ENCODE measurements at places on chromosomes 3 and 15.

DNA sequence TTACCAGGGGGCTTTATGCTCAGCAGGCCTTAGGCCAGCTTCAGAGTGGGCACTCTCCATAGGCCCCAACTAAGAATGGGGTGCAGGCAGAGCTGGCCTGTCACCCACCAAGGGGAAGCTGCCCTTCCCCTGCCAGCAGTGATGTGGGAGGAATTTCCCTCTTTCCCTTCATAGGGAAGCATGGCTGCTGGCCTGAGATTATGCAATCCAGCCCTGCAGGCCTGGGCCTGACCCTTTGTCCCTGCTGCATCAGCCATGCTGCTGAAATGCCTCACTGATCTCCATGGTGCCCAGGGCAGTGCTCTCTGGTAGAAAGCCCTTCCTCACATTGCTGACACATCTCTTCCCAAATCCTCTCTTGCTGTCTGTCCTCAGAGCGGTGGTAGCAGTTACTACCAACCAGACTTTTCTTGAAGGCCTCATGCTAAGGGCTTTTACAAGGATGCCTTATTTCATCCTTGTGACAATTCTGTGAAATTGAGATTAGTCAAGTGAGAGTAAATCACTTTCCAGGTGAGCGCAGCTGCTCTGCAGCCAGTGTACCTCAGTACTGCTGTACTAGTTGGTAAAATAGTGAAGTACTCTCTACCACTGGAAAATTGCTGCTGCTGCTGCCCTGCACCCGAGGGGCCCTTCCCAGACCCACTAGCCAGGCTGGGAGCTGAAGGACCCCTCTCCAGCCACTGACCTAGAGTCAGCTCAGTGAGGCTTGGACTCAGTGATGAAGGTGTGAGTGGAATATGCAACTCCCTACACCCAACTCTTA is 33.8 kb downstream of the MRAS start:
- peaks cover 18% of the 10 kb centered on the region for H3K27me3 ChIP-seq
- H3K4me1 ChIP-seq = no peaks in the 10 kb centered on the region
- H3K4me3 ChIP-seq = no peak overlapping the region
- no peak for DNase-seq

- H3K4me3 ChIP-seq = no peak overlapping the region
- H3K27me3 ChIP-seq = peaks cover 11% of the 10 kb centered on the region
- no peak overlapping the region for H3K27ac ChIP-seq
- H3K36me3 ChIP-seq = no peaks in the 10 kb centered on the region
- H3K4me1 ChIP-seq = no peaks in the 10 kb centered on the region
- no peak for DNase-seq
These were observed 135.8 kb upstream of the RORA start for GRCh38 chr15:61364871-61365270.

- H3K4me1 ChIP-seq = peaks cover 37% of the 10 kb centered on the region
- H3K4me3 ChIP-seq = no peak overlapping the region
- no peak for DNase-seq
- H3K27me3 ChIP-seq = peaks cover 18% of the 10 kb centered on the region
- no peaks in the 10 kb centered on the region for H3K36me3 ChIP-seq
These were observed 56.8 kb downstream of the CMSS1 start for GRCh38 chr3:99874237-99875002.

DNA sequence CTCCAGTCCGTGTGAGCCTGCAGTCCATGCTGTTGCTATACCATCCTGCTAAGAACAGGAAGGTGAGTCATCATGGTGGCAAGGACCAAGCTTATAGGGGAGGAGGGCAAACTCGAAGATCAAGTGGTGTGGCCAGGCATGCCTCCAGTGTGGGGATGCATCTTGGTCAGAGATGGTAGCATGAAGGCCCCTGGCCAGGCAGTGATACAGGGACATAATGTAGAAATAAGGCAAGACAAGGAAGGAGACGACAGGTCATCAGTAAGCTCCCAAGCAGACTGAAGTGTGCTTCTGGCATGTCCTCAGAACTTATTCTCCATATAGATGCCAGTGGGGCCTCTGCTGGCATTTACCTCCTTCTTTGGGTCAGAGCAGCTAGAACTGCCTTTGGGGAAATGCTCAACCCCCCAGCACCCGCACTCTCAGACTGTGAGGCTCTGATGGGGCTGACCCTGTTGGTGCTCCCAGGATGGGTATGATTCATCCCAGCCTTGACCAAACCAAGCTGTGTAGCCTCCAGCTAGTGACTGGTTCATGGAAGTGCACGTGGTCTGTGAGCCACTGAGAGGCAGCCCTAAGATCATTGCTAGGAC is 52.5 kb upstream of the ATP2B2 start:
- DNase-seq = peak; percentile 15
- H3K36me3 ChIP-seq = no peaks in the 10 kb centered on the region
- H3K27me3 ChIP-seq = peaks cover 31% of the 10 kb centered on the region

DNA sequence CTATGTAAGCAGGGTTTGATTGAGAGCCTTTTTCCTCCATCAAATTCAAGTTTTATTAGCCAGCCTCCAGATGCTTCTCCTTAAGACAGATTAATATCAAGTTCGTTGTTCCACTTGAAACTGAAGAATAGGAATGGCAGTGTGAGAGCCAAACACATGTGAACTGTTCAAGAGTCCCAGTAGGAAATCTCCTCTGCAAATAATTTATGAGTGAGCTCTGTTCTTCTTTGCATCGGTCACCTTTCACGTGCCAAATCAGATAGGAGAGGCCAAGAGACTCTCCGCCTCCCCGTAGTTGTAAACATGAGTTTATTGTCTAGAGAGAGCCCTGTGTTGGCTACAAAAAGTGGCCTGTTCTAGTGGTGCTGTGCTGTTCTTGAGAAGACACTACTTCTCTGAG is 372.1 kb upstream of the NR2F2 start:
- no peaks in the 10 kb centered on the region for H3K36me3 ChIP-seq
- no peaks in the 10 kb centered on the region for H3K27me3 ChIP-seq
- H3K27ac ChIP-seq = no peak overlapping the region
- no peak for DNase-seq
- no peak overlapping the region for H3K4me3 ChIP-seq

- peaks cover 80% of the 10 kb centered on the region for H3K36me3 ChIP-seq
- H3K27ac ChIP-seq = no peak overlapping the region
- no peaks in the 10 kb centered on the region for H3K27me3 ChIP-seq
- peak overlapping the region; percentile 41 for H3K4me3 ChIP-seq
- peaks cover 84% of the 10 kb centered on the region for H3K4me1 ChIP-seq
These were observed 6.6 kb downstream of the TIPARP start for GRCh38 chr3:156681002-156681401.

- no peak overlapping the region for H3K4me3 ChIP-seq
- no peak overlapping the region for H3K27ac ChIP-seq
- peaks cover 7% of the 10 kb centered on the region for H3K36me3 ChIP-seq
- H3K4me1 ChIP-seq = no peaks in the 10 kb centered on the region
These were observed 71.5 kb downstream of the ETFA start for GRCh38 chr15:76239786-76240185.

DNA sequence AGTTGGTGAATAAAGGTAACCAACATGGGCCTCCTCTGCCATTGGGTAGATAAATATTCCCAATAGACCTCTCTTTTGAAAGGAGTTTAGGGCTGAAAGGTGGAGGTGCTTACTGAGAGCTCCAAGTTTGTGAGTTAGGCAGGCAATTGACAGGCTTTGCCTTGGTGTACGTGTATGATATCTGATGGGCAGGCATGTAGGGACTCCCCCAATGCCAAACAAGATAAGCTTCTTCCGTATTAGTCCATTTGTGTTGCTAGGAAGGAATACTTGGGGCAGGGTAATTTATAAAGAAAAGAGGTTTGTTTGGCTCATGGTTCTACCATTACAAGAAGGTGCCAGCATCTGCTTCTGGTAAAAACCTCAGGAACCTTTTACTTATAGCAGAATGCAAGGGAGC is 160.7 kb upstream of the EIF1B start:
- no peak overlapping the region for H3K4me3 ChIP-seq
- no peaks in the 10 kb centered on the region for H3K4me1 ChIP-seq
- DNase-seq = no peak
- no peaks in the 10 kb centered on the region for H3K36me3 ChIP-seq

- no peaks in the 10 kb centered on the region for H3K27me3 ChIP-seq
- no peak overlapping the region for H3K27ac ChIP-seq
- H3K36me3 ChIP-seq = no peaks in the 10 kb centered on the region
- DNase-seq = no peak
- H3K4me1 ChIP-seq = no peaks in the 10 kb centered on the region
- H3K4me3 ChIP-seq = no peak overlapping the region
These were observed 244.1 kb upstream of the PDZRN3 start for GRCh38 chr3:73868688-73869315.

GRCh38 chr3:155555479-155556060 is 189.3 kb downstream of the PLCH1 start:
- H3K4me1 ChIP-seq = peaks cover 21% of the 10 kb centered on the region
- H3K27me3 ChIP-seq = no peaks in the 10 kb centered on the region
- no peak overlapping the region for H3K27ac ChIP-seq
- DNase-seq = no peak

DNA sequence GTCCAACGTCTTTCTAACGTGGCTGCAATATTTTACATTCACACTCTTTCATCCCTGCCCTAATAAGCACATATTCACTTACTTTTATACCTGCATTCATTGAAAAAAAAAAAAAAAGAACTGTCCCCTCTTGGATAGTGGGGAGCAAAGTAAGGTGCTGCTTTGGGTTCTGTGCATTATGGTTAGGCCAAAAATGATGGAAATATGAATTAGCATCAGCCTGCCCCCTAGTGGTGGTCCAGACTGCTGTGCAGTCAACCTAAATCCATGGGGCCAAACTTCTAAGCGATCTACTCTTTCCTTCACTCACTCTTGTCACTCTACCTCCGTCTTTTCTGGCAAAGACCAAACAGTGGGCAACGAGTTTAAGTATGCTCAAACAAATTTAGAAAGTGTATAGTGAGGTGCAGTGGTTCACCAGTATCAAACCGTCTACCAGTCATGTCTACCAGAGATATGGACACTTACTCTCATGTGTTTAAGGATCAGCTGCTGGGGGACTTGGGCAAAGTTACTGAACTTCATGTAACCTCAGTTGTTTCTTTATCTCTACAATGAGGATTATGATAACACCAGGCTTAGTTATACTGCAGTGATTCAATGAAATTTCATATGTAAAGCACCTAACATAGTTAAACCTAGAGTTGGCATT is 61.5 kb upstream of the GRM7 start:
- no peak overlapping the region for H3K4me3 ChIP-seq
- H3K4me1 ChIP-seq = no peaks in the 10 kb centered on the region
- DNase-seq = peak; percentile 25
- H3K27ac ChIP-seq = no peak overlapping the region
- H3K36me3 ChIP-seq = no peaks in the 10 kb centered on the region

GRCh38 chr3:178291574-178292370 is 244.5 kb upstream of the KCNMB2 start:
- no peaks in the 10 kb centered on the region for H3K36me3 ChIP-seq
- no peaks in the 10 kb centered on the region for H3K27me3 ChIP-seq
- DNase-seq = no peak
- H3K4me3 ChIP-seq = no peak overlapping the region
- no peaks in the 10 kb centered on the region for H3K4me1 ChIP-seq

DNA sequence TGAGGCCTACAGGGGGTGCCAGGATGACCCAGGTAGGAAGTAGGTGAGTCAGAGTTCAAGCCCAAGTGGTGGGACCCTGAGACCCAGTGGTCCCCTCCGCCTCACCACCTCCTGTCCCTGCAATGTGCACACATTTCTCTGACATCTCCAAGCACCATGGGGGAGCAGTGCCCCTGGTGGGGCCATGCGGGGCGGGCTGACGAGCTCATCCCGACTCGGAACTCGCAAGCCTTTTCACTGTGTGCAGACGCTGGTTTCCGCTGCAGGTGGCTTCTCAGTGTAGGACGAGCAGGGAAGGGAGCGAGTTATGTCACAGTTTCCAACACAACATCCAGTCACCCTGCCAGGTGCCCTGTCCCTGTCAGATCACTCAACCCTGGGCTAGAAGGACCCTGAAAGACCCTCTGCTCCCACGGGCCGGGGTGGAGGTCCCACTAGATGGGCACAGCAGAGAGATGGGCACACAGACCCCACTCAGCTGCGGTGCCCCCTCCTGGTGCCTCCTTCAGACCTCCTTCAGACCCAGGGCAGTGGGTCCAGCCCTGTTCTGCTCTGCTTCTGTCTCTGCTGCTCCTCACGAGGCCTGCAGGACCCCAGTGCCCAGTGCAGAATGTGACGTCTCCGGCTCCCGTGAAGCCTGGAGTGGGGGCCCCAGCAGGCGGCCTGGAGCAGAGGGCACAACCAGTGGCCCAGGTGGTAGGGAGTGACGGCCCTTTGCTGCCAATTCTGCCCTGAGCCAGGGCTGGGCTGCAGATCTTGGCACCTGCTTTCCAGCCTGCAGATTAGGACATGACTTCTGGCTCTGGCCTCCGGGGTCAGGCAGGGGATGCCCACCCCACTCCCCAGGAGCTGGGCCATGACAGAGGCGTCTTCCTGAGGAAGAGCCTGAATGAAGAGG is 102.0 kb upstream of the RPL32 start:
- DNase-seq = no peak
- no peaks in the 10 kb centered on the region for H3K27me3 ChIP-seq
- no peak overlapping the region for H3K27ac ChIP-seq
- peaks cover 24% of the 10 kb centered on the region for H3K36me3 ChIP-seq

- H3K27ac ChIP-seq = no peak overlapping the region
- no peaks in the 10 kb centered on the region for H3K27me3 ChIP-seq
- no peak overlapping the region for H3K4me3 ChIP-seq
These were observed 9.4 kb downstream of the CLSTN2 start for GRCh38 chr3:139944256-139944910.

DNA sequence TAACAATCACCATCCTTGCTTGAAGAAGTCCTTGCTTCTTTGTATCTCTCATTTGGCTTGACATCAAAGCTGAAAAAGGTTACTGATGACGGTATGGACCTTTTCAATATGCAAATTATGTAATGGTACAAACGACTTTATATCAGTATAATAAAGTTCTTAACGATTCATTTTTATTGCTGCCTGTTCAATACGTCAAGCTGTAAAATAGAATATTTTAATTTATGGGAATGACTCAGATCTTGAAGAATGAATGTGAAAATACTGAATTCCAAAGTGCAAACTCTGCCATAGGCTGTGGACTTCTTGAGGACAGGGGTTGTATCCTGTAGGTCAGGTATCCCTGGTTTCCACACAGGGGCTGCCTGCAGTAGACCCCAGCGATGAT is 156.2 kb downstream of the PLCL2 start:
- H3K36me3 ChIP-seq = peaks cover 23% of the 10 kb centered on the region
- H3K4me1 ChIP-seq = peaks cover 30% of the 10 kb centered on the region
- DNase-seq = no peak
- no peak overlapping the region for H3K27ac ChIP-seq

- DNase-seq = no peak
- no peak overlapping the region for H3K4me3 ChIP-seq
- H3K27me3 ChIP-seq = no peaks in the 10 kb centered on the region
- peaks cover 43% of the 10 kb centered on the region for H3K4me1 ChIP-seq
These were observed 29.7 kb downstream of the SLC4A7 start for GRCh38 chr3:27454461-27454860.

GRCh38 chr3:45931496-45931895 is 11.8 kb upstream of the CXCR6 start:
- no peak overlapping the region for H3K4me3 ChIP-seq
- no peak for DNase-seq
- no peak overlapping the region for H3K27ac ChIP-seq
- H3K36me3 ChIP-seq = peaks cover 90% of the 10 kb centered on the region
- peaks cover 5% of the 10 kb centered on the region for H3K4me1 ChIP-seq

- no peak overlapping the region for H3K4me3 ChIP-seq
- peaks cover 3% of the 10 kb centered on the region for H3K27me3 ChIP-seq
- H3K4me1 ChIP-seq = peaks cover 2% of the 10 kb centered on the region
- no peaks in the 10 kb centered on the region for H3K36me3 ChIP-seq
- DNase-seq = peak; percentile 10
These were observed 69.1 kb upstream of the TAMM41 start for GRCh38 chr3:11915621-11916424.
